Cerebellum (tissue), 4 donors: ENCODE measurements at places on chromosomes 2 and 18.

- no peak for DNase-seq
Measured at GRCh38 chr2:61988462-61989366, 83.2 kb downstream of the COMMD1 start.

GRCh38 chr2:9883897-9884296 lies 40.6 kb downstream of the TAF1B start:
- DNase-seq = peak; percentile 68

DNA sequence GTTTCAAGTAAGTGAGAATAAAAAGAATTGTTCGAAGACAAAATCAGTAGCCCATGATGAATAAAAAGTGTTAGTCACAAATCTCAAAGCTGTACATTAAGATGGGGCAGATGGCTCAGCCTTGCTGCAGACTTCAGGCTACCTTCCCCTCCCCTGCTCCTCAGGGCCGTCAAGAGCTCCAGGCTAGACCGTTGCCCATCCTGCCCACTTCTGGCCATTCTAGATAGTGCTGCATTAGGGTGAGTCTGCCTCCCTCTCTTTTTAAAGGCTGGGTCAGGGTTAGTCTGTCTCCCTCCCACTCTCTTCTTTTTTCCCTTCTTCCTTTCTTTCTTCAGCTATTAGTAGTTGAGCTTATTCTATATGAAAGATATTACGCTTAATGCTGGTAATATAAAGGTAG lies 86.0 kb downstream of the MAPRE2 start:
- no peak for DNase-seq

DNA sequence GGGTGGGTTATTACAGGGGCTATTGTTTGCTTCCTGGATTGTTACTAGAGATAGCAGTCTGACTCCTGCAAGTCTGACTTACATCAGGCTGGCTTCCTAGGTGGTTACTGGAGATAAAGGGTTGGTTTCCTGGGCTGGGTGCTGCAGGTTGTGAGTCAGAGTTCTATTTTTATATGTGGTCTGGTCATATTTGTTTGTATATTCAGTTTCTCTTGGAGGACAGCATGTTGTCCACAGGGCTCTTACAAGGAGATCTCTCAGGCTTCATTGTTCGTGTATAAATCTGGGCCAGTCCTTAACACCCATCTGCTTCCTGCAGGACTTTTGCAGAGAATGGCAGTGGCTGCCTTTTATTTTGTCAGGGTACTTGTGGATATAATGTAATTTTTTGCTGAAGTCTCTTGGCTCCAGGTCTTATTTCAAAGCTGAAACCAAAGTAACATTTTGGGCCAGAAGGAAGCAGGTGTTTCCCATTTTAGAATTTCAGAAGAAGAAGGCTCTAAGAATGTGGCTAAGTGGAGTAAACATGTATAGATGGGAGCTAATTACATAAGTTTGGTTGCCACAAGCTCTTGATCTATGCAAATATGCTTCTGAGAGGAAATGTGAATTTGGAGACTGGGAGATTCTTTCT lies 65.9 kb upstream of the SLC16A14 start:
- DNase-seq = no peak

GRCh38 chr2:137252934-137253333 lies 487.6 kb downstream of the THSD7B start:
- DNase-seq = no peak
